ENCODE measurements at places on chromosomes 5 and 9. TPM values are rescaled to one million over a fixed set of nuclear protein-coding genes. Genes with fewer than 3 reads are reported as not detected.

Gene LRRC19
- not detected for total RNA-seq

Gene CACNA1B
- 8.6 TPM for total RNA-seq

Gene CLIC3
- total RNA-seq = 1.1 TPM

Gene MCTP1
- total RNA-seq = 44.5 TPM

Gene PHPT1
- total RNA-seq = 55.5 TPM

Gene PCDHGB1
- total RNA-seq = 10.9 TPM

Gene EIF4E1B
- total RNA-seq = 0.55 TPM
